HAP-1 (cell line): ENCODE measurements at places on chromosomes 11 and 22.

GRCh38 chr11:113593698-113594308, 112.3 kb downstream of the TMPRSS5 start:
- DNase-seq = no peak

DNA sequence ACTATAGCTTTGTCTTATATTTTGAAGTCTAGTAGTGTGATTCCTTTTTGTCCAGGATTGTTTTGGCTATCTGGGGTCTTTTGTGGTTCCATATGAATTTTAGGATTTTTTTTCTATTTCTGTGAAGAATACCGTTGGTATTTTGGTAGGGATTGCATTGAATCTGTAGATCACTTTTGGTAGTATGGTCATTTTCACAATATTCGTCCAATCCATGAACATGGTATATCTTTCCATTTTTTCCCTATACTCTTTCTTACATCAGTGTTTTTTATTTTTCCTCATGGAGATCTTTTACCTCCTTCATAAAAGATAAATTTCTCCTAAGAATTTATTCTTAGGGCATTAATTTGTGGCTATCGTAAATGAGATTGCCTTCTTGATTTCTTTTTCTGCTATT, 29.1 kb downstream of the MADD start:
- DNase-seq = no peak

GRCh38 chr22:29328566-29329500, 13.3 kb upstream of the RASL10A start:
- no peak for DNase-seq

GRCh38 chr22:33599596-33599995, 320.7 kb downstream of the LARGE1 start:
- no peak for DNase-seq

DNA sequence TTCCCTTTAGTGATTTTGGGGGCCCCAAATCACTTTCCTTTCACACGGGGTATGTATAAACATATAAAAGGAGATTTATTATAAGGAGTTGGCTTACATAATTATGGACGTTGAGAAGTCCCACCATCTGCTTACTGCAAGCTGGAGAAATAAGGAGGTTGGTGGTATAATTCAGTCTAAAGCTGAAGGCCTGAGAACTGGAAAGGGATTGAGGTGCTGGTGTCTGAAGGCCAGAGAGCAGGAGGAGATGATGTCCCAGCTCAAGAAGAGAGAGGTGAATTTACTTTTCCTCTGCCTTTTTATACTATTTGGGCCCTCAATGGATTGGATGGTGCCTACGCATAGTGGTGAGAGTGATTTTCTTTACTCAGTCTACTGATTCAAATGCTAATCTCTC, 1.3 kb upstream of the ZNF202 start:
- DNase-seq = no peak

DNA sequence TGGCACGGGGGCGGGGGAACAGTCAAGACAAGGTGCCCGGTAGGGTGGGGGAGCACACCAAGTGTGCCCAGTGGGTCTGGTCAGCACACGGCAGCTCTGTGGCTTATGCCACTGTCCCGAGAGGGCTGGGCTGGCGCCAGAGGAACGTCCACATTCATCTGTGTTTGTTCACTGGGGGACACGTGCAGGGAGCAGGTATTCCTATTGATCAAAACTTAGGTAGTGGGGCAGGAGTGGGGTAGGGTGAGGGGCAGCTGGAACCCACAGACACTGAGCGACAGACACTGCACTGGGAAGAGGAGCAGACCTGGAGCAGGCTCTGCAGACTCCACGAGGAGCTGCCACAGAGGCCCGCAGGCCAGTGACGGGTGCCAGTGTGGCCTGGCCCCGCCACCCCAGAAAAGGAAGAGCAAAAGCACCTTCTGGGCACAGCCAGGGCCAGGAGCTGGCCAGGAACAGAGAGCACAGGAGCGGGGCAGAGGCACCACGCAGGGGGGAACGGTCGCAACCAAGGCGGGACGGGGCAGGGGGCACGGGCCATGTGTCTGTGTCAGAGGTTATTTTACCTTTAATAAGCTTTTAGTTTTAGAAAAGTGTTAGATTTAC, 2.1 kb upstream of the MOB2 start:
- no peak for DNase-seq

GRCh38 chr11:107197932-107198331, 179.7 kb upstream of the GUCY1A2 start:
- DNase-seq = no peak

- no peak for DNase-seq
Measured at GRCh38 chr11:62427630-62428233, 8.9 kb downstream of the SCGB1A1 start.

- DNase-seq = no peak
Measured at GRCh38 chr22:44215287-44215686, 34.6 kb downstream of the PARVG start.

DNA sequence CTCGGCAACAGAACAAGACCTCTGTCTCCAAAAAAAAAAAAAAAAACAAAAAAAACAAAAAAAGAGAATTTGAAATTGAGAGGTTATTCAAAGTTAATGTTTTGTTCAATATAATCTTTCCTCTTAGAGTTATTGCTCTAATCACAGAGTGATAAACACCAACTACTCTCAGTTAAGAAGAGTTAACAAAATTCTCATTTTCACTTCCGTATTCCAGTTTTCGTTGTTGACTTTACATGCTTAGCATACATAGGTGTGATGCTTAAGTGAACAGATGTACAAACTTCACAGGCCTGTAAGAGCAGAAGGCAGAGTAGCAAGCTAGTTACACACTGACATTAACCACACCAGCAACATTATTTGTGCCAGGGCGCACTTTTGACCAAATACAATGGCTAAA, 12.3 kb downstream of the EIF4ENIF1 start:
- no peak for DNase-seq

GRCh38 chr22:20218326-20218872, 49.7 kb downstream of the RTN4R start:
- DNase-seq = no peak

- DNase-seq = no peak
Measured at GRCh38 chr22:17205432-17205831, 13.8 kb downstream of the ADA2 start.

GRCh38 chr11:130183878-130184610, 24.5 kb downstream of the ST14 start:
- no peak for DNase-seq

GRCh38 chr11:16789063-16789420, 50.6 kb downstream of the C11orf58 start:
- no peak for DNase-seq

DNA sequence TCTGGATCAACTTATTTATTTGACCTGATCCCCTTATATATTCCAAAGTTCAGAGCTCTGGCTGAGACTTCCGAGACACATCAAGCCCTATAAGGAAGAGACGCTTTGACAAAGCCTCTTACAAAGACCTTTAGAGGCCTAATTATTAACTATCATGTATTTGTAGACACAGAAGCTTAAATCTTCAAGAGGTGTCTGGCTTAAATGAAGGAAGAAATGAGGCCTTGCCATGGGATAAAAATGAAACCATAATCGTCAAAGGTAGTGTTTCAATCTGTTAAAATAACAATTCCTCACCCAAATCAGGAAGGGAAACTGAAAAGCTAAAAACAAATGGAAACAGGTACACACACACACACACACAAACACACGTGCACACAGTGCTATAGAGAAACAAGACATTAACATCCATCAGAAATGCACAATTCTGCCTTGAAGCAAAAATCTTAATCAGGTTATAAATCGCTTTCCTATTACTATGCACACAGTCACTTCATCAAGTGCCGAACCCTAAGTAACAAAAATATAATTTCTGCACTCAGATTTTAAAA, 50.2 kb downstream of the PITPNB start:
- no peak for DNase-seq

- no peak for DNase-seq
Measured at GRCh38 chr22:38289583-38290082, 16.8 kb upstream of the TMEM184B start.

DNA sequence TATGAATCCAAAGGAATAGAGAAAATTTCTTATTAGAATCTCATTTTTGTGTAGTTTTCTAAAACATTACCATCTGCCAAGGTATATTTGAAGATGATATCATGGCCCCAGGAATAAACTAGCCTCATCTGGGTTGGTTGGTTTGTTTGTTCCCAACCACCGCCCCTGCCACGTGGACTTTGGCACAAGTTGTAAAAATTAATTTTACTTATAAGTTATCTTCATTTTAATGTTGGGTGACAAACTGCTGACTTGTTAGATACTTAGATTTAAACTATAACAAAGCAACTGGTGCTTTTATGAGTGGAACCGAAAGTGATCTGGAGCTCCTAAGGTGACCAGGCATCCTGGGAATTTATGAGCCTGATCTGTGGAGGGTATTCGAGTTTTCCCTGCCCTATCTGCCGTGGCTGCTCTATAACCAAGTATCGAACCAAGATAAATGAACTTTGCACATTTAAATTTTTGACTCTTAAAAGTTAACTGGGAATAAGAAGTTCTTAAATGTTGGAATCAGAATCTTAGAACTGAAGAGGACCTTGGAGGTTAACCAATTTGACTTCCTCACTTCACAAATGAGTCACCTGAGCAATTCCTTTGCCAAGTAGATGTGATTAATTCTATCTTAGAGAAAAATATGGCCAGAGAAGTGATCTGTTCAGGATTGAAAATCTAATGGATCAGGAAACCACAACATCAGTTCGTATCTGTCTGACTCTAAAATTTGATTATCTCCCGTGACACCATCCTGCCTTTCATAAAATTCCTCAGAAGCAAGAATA, 129.1 kb upstream of the ARHGAP42 start:
- DNase-seq = no peak

- DNase-seq = no peak
Measured at GRCh38 chr11:21262992-21263391, 593.6 kb downstream of the NELL1 start.

- no peak for DNase-seq
Measured at GRCh38 chr22:38951734-38952133, 5.7 kb upstream of the APOBEC3A start.

- DNase-seq = no peak
Measured at GRCh38 chr11:113894421-113894996, 10.1 kb upstream of the HTR3B start.
